Suprapubic skin (tissue), 4 donors: ENCODE measurements at places on chromosomes 2 and 18.
A peak's percentile ranks its signal among the peaks of the same experiment; 100 is the strongest.

DNA sequence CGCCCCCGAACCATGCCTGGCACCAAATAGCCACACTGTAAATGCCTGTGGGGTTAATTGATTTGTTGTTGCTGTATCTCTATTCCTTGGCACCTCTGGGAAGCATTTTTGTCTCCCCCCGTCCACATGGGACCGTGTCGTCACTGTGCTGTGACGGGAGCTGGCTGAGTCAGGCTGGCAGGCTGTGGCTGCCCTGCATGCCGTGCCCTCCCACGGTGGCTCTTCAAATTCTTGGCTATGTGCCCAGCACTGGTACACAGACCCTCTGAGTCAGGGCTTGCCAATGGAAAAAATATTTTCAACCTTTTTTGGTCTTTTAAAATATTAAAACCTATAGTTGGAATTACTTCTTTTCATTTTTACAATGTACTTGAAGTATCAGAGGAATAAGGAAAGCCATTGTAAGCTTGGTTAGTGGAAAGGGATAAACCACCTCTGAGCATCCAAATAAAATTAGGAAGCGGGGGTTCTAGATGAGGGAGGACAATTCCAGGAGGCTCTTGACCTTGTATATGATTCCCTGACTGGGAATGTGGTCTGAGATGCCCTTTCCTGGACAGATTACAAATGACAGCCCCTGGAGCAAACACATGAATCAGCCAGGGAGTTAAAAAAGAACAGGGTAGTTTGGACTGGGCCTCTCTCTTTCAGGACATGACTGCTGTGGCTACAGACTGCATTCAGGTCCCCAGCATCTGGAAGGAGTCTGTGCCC, 59.4 kb downstream of the DGKD start:
- DNase-seq: peak; percentile 57

- no peak for DNase-seq
Observed at GRCh38 chr18:38174594-38174993, 609.0 kb upstream of the CELF4 start.

DNA sequence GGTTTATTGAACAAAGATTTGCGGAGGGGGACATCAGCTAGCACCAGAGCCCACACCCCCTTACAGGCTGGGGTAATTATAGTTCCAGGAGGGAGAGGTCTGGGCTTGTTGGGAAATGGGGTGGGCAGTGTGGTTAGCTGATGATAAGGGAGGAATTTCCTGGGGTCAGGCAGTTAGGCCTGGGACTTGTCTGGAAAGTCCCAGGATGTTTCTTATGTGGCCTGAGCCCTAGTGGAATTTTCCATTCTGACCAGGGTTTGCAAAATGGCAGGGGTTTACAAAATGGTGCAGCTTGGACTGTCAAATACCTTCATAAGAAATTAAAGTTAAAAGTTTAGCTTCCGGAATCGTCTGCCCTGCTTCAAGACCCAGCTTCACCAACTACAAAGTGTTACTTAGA, 199.1 kb downstream of the FBXO15 start:
- DNase-seq: no peak

GRCh38 chr2:2890246-2890645, 487.4 kb downstream of the EIPR1 start:
- DNase-seq: no peak

DNA sequence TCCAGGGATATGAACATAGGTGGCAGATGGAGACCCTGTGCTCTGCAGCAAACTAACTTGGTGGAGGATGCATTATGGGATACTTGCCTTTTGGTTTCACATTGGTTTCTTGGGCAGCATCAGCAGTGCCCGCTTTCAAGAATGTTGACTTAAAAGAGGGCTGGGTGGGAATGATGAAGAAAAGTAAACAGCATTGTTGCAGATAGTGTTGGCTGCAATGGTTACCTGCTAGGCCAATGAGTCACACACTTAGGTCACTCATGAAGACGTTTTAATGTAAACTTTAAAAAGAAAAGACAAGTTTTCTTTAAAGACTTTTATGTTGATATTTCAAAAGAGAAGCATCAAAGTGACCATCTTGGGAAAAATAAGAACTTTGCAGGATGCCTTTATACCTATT, 26.1 kb upstream of the FAM237A start:
- DNase-seq: no peak

- DNase-seq: no peak
Observed at GRCh38 chr2:170090229-170090628, 87.7 kb upstream of the MYO3B start.

GRCh38 chr2:41222593-41222992, 770.7 kb upstream of the SLC8A1 start:
- DNase-seq: no peak

- DNase-seq: no peak
Observed at GRCh38 chr2:235661167-235661937, 167.5 kb downstream of the AGAP1 start.

DNA sequence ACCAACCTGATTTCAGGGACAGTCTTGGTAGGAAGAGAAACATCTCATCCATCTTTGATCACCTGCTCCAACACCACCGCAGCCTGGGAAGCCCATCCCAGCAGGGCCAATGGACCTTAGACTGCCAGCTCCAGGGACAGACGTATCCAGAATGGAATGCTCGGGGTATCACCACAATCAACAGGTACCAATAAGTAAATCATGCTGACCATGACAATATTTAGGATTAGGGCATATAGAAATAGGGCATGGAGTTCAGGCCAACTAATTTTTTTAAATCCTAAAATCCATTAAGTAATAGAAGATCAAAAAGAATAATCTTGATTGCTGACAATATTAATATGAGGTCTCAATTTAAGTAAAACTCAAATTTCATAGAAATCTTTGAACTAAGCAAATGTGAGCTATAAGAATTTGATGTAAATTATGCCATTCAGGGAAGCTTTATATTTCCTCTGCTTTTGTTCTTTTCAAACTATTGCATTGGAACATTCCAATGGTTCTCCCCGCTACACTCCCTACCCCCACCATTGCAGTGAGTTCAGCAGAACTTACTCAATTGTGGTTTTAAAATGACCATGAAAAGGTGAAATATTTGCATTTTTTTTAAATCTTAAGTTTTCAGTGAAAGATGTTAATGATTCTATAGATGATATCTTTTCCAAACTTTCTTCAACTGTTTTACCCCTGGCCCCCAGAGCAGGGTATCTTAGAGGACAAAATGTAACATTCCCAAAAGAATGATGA, 138.6 kb downstream of the DNER start:
- DNase-seq: no peak

- no peak for DNase-seq
Observed at GRCh38 chr2:172109988-172110811, 7.5 kb upstream of the DLX2 start.

- no peak for DNase-seq
Observed at GRCh38 chr2:150610670-150611279, 123.3 kb upstream of the RND3 start.

GRCh38 chr18:65750389-65751154, at the start of gene CDH7:
Gene CDH7, plus strand, starts transcription at chr18:65751012. Its CDS starts 11,831 bp downstream, at chr18:65762843.
- DNase-seq: no peak

DNA sequence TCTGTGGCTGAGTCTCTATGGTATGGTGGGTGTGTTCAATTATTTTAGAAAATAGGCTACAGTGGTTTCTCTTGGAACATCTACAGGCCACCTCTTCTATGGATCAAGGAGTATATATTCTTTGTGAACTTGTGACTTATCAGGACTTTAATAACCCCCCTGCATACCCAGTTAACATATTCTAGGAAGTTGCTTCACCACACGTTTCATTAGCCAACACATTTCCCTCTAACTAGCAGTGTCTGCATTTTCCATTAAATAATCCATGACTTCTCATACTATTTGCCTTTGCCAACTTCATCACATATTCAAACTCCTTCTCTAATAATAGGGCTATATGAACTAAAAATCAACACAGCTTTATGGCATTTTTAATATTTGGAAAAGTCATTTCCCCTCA, 187.6 kb upstream of the ARL4C start:
- no peak for DNase-seq

GRCh38 chr2:240257940-240258580, 117.6 kb upstream of the OTOS start:
- DNase-seq: no peak

GRCh38 chr2:118791483-118791882, 56.0 kb downstream of the EN1 start:
- DNase-seq: no peak

DNA sequence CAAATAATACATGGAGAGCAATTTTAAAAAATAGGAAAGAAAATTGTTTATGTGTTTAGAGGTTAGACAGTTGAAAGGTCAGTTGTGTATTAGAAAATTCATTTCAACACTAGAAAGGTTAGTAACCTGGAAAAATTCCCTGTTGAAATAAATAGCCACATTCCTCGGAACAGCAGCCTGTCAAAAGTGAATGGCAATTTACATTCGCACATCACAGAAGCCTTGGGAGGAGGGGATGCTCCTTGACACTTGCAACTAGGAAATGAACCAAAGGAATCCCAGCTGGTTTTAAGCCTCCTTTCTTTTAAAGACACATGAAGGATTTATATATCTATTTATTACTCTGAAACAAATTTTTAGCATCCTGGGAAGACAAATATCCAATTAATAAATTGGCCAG, 653.5 kb upstream of the LRRTM4 start:
- no peak for DNase-seq

GRCh38 chr2:101770726-101771125, 73.2 kb downstream of the MAP4K4 start:
- no peak for DNase-seq

DNA sequence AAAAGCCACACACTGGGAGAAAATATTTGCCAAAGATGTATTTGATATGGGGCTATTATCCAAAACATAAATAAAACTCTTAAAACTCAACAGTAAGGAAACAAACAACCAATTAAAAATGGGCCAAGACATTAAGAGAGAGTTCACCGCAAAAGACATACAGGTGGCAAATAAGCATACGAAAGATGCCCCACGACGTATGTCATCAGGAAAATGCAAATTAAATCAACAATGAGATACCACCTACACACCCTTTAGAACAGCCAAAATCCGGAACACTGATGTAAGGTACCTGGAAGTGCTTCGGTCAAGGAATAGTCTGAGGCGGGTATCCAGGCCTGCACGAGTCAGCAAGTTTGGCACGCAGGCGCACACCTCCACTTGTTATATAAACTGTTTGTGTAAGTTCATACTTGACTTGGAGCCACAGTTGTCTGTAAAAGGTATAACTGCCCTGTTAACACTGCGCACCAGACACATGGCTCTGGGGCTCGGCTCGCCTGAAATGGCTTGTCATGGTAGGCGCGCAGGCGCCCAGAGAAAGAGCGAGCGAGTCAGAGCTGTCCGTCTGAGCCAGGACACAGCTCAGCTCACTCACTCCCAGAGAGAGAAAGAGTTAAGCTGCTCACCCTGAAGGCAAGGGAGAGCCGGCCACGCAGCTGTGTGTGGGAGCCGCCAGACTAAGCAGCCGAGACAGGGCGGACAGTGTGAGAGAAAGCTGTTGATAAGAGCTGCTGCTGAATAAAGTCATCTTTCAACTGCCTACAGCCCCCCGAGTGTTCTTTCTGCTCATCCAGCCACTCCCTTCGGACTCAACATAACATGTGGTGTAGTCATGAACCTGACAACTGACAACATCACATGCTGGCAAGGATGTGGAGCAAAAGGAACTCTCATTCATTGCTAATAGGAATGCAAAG, 87.3 kb downstream of the HNRNPLL start:
- DNase-seq: no peak

GRCh38 chr2:233542507-233542906, 24.1 kb downstream of the USP40 start:
- no peak for DNase-seq

GRCh38 chr18:27017901-27018500, 152.5 kb upstream of the AQP4 start:
- no peak for DNase-seq

DNA sequence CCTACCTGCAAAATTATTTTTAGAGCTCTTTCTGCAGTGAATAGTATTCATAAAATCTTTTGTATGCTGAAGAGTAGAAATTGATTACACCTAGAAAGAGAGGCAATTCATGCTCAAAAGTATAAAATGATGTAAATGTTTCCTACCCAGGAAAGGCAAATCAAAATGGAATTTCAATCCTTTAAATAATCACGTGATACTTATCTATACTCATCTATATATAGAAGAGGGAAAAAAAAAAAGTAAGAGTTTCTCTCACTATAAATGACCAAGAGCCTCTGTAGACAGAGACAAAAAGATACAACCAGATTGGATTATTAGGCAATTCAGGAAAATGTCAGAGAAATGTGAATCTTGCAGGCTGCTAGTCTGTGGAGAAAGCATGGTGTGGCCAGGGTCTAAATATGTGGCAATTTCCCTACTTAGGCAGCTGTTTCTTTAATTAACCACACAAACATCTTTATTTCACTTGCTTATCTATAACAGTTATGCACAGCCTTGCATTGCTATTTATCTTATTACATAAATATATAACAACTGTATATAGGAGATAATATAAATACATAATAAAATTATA, 39.5 kb downstream of the METTL8 start:
- no peak for DNase-seq

GRCh38 chr2:96523659-96524481, 12.7 kb upstream of the ARID5A start:
- no peak for DNase-seq

DNA sequence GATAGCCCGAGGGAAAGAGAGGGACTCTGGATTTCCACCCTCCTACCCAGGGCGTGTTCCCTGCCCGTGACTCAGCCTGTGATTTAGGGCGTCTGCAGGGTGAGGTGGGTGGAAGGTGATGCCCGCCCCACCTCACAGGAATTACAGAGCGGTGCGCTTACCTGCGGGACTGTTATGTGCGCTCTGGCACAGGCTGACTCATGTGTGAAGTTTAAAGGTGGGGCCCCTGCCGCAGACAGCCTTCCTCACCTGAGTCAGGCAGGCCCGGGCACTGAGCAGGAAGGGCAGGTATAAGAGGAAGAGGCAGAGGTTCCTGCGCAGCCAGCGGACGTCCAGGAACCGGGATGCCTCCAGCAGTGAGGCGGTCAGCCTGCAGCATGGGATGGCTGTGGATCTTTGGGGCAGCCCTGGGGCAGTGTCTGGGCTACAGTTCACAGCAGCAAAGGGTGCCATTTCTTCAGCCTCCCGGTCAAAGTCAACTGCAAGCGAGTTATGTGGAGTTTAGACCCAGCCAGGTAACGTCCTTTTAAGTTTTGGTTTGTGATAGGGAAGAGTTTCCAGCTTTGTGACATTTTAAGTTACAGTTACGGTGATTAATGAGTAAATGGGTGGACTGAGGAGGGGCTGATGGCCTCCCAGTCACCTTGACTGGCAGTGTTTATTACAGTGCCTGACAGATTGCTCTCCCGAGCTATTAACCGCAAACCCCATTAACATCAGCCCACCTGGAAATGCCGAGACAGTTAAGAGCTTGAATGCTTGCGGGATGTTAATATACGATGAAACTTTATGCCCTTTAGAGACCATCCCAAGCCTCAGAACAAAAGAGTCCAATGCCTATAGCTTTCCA, 141.6 kb upstream of the TTC39C start:
- DNase-seq: peak; percentile 71

DNA sequence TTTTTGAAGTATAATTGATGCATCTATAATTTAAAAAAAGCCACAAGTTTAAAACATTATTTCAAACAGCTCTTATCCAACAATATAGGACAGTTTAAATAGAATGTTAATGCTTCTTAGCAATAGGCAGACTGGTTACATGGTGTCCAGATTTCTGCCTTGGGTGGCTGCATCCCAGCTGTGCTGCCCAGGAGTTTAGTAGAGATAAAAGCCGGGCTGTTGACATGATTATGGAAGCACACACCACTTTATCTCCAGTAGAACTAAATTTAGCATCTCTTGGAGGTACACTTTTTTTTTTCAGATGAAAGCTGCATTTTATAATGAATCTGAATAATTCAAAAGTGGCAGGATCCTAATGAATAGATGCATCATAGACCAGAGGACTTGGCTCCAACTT, 309.7 kb downstream of the PLCL1 start:
- DNase-seq: no peak
